ENCODE measurements at places on chromosomes 1 and 21. TPM values are rescaled to one million over a fixed set of nuclear protein-coding genes. Genes with fewer than 3 reads are reported as not detected.

DNA sequence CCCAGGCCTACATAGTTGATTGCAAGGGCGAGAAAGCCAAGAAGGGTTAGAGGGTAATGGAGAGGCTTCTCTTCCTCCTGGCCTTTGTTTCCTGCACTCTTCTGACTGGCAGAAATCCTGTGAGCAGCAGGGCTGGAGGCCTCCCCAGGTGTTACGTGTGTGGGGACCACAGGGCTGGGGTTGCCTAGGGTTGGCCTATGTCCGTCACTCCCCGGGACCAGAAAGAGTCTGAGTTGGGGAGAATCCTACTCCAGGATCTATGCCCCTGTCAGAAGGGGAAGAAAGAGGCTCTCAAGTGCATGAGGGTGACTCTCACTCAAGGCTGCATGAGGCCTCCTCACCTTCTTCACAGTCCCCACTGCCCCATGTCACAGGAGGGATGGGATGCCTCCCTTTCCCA, 38.5 kb downstream of the IGFN1 start:
- DNase-seq = no peak

DNA sequence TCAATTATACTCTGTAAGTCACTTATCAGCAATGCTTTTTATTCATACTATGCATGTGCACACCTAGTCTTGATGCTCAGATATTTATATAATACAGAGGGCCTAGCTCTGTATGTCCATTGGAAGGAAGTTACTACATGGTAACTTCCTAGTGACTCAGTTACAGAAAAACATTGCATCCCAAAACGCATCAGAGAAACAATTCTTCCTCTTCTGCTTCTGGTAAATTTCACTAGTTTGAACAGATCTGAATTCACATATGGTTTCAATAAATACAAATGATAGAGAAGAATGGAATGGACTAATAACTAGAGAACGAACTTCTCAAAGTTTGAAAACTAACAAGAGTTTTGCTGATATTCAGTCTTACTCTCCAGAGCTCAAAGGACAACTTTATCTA, 811.3 kb upstream of the ADGRL2 start:
- no peak for DNase-seq

DNA sequence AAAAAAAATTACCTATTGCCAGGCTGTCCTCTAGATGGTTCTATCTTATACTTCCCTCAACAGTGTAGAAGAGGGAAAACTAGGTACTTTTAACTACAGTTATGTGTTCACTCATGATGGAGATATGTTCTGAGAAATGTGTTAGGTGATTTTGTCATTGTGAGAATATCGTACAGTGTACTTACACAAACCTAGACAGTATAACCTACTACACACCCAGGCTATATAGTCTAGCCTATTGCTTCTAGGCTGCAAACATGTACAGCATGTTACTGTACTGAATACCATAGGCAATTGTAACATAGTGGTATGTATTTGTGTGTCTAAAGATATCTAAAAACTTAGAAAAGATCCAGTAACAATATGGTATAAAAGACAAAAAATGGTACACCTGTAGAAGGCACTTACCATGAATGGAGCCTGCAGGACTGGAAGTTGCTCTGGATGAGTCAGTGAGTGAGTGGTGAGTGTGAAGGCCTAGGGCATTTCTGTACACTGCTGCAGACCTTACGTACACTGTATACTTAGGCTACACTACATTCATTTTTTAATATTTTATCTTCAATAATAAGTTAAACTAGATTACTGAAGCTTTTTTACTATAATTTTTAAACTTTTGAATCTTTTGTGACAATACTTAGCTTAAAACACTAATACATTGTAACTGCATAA, 13.2 kb downstream of the MGST3 start:
- no peak for DNase-seq

DNA sequence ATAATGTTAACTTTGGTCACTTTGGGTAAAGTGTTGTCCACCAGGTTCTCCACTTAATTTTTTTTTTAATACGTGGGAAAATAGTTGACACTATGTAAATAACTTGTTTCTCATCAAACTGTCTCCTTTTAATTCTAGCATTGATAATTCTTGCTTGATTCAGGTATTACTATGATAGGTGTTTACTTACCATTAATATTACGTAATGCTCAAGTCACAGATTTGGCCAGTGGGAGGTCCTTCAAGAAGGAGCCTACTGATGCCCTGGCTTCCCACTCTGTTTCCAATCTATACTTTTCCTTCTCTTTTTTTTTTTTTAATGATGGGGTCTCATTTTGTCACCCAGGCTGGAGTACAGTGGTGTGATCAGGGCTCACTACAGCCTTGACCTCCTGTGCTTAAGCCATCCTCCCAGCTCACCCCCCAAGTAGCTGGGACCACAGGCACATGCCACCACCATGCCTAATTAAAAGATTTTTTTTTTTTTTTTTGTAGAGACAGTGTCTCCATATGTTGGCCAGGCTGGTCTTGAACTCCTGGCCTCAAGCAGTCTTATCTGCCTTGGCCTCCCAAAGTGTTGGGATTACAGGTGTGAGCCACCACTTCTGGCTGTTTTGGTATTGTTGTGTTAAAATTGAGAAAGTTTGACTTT, 29.9 kb downstream of the YTHDF2 start:
- no peak for DNase-seq

- DNase-seq = no peak
Observed at GRCh38 chr1:167492481-167492910, 25.8 kb downstream of the CD247 start.

DNA sequence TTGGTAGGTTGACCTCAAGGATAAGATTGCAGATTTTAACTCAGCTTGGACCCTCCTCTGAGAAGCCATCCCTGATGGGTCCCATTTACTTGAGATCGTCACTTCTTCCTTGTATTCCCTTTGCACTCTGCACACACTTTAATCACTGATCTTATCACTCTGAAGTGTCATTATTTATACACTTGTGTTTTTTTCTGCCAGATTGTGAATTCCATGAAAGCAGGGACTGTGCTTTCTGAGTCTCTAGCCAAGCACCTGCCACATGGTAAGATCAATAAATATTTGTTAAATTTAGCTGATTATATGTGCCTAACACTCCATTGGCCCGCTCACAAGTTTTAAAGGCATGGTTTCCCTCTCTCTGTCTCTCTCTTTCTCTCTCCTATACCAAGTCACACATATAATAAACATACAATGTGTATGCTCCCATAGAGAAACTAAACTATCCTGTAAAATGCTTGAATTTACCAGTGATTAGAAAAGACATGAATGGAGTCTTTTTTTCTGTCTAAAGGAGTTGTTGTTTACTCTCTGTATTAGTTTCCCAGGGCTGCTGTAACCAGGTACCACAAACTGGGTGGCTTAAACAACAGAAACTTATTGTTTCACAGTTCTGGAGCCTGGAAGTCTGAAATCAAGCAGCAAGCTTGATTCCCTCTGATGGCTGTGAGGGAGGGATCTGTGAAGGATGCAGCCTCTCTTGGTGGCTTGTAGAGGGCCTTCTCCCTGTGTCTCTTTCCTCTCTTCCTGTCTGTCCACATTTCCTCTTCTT, 105.2 kb upstream of the GADD45A start:
- no peak for DNase-seq

DNA sequence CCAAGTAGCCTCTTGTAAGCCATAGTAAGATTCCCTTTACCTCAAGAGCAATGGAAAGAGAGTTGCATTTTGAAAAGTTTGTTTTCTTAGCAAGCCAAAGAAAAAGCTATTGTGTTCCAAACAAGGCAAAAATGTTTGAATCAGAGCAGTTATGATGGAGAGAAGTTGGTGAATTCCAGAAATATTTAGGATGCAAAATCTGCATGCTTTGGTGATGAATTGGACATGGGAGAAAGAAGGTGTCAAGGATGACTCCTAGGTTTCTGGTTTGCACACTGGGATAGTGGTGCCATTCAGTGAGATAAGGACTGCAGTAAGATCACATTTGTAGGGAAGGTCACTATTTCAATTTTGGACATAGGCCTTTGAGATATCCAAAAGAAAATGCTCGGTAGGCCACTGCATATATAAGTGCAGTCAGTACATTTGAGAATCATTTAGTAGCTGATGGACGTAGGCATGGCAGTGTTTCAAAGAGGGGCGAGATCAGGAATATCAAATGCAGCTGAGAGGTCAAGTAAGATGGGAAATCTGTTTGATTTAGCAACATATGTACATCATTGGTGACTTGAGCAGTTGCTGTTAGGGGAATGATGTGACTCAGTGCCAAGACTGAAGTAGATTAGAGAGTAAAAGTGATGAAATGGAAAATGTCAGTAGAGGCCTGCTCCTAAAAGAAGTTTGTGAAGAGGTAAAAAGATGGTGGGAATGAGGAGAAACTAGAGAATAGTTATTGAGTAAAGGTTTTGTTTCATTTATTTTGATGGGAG, 33.9 kb upstream of the GPR25 start:
- DNase-seq = no peak

DNA sequence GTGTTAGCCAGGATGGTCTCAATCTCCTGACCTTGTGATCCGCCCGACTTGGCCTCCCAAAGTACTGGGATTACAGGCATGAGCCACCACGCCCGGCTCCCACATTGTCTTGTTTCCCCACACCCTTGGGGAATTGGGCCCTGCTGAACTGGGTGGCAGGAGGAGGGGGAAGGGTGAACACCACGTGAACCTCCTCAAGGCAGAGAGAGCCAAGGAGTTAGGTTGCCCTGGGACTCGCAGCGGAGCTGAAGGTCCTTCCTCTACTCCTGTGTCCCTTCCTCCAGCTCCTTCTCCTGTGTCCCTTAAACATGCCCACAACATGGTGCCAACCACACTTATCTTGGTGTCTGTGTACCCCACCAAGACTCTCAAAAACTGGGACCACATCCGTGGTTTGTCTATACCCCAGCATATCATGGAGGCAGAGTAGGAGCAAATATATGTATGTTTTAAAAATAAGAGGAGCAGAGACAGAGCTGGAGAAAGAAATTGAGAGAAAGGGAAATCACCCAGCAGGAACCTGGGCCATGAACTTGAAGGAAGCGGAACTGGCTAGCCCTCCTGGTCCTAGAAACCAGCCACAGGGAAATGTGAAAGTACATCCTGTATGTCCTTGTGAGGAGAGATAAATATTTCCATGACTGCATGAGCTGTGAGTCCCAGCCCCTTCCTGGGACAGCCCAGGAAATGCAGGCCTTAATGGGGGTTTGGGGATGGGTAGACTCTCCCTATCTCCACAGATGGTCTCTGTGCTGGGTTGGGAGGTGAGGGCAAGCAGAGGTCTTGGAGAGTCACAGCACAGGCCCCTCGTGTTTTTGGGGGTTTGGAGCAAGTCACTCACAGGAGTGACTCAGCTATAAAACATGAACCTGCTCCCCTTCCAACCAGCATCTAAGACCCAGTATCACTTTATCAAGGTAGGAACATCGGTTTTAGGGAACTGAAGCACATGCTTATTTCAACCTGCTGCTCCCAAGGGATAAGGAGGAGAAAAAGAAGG, 9.4 kb upstream of the TAL1 start:
- no peak for DNase-seq

GRCh38 chr1:89901957-89902669, 81.3 kb downstream of the LRRC8D start:
- DNase-seq = no peak

DNA sequence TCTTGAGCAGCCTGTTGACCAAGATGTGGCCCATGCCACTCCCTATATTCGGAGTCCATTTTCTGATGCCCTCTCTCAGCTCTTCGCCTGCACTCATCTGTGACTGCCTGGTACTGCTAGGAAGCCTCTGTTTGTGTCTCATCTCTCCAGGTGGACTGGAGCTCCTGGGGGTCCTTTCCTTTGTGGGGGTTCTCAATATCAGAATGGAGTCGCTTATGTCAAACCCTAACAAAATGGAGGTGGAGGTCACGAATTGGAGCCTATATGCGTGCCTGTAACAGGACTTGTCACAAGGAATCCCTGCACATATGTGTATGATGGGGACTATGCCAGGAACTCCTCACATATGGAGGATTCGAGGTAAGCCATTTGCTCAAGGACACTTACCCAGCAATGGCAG, 46.7 kb upstream of the ATP5PO start:
- DNase-seq = no peak

- no peak for DNase-seq
Observed at GRCh38 chr1:13494025-13494424, 19.8 kb downstream of the LRRC38 start.

DNA sequence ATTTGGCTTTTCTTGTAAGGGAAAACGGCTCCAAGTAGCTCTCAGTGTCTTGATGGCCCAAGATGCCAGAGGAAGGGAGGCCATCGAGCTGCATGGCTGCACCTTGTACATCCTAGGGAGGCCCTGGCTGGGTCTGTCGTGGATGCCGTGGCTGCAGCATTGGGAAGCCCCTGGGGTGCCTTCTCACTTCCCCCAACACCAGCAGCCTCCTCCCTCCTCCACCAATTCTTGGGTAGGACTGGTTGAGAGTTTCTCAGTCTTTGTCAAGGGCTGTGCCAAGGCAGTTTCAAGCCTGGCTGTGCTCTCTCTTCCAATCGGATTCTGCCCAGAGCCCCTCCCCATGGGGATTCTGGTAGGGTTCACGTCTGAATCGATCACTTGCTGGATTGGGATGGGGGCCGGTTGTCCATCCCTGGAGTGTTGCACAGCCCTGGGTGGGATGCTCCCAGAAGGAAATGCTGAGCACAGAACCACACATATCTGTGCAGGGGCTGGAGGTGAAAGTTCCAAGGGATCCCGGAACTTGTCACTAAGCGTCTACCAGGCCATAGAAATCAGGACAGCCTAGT, 14.0 kb upstream of the SPSB1 start:
- DNase-seq = no peak

DNA sequence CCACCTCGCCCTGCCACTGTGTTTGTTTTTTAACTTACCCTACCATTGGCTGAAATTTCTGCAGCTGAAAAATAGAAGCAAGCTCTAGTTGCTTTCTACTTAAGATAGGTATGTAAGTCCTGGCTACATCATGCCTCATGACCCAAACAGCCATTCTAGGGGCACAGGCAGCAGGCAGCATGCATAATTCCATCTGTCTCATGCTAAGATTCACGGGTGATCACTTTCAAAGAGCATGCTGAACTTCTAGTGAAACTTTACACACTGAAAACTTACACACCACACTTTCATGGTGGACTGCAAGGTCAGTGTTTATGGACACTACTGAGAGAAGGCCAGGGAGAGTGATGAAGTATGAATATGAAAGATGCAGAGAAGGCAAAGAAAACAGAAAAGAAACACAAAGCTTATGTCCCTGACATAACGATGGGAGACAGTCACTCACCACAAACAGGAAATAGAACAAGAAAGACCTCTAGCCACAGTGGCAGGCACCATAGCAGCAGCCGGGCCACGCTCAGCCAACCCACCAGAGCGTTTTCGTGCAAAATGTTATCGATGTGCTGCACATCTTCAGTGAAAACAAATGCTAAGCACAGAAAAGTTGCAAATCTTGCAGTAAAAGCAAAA, 102.3 kb upstream of the TIAM1 start:
- DNase-seq = no peak

DNA sequence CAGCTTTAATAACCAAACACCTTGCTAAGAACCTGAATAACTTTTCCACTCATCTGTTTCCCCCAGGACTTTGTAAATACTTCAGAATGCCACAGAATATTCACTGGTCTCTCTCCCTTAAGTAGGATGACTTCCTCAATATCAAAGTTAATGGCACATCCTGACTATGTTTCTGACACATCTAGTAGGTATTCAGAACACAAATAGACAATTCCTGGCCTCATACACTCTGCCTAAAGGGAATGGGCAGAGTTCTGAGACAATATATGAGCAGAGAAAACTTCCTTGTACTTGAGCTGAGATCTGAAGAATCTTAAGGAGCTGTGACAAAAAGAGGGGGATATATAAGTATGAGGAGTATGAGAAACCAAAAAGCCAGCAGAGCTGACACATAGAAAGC, 34.8 kb downstream of the ANKRD13C start:
- DNase-seq = no peak

The FAM3B gene
- not detected for polyA plus RNA-seq

The TMPRSS3 gene
- polyA plus RNA-seq = not detected

The STXBP3 gene
- polyA plus RNA-seq = 16.8 TPM

The NBPF11 gene
- 7.3 TPM for polyA plus RNA-seq

The AMY1C gene
- polyA plus RNA-seq = not detected

All from SK-N-SH (cell line).